ENCODE measurements at places on chromosomes 6 and 20.

GRCh38 chr6:70763754-70764510 lies 96.2 kb downstream of the SMAP1 start:
- DNase-seq: no peak

DNA sequence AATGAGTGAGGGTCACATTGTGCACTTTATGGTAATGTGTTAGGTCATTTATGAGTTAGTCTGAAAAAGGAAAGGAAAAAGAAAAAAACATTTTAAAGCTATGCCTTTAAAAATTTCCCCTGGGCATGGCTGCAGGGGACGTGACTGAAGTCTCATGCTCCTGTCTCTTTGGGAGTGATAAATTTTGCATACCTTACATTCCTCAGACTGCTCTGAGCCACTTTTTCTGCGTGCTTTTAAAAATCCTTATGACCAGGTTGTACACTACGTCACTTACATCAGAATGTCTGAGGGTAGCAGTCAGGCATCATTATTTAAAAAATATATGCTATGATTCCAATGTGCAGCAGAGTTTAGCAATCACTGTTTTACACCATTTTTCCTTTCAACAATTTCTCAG lies 121.2 kb downstream of the RFPL4B start:
- DNase-seq: peak; percentile 91

GRCh38 chr6:17004269-17004668 lies 97.6 kb upstream of the STMND1 start:
- DNase-seq: no peak

GRCh38 chr6:1423578-1423977 lies 34.2 kb downstream of the FOXF2 start:
- no peak for DNase-seq

- no peak for DNase-seq
Observed at GRCh38 chr6:134049586-134049985, 2.8 kb downstream of the SLC2A12 start.

GRCh38 chr6:57267586-57268293 lies 45.6 kb upstream of the RAB23 start:
- DNase-seq: peak; percentile 99

DNA sequence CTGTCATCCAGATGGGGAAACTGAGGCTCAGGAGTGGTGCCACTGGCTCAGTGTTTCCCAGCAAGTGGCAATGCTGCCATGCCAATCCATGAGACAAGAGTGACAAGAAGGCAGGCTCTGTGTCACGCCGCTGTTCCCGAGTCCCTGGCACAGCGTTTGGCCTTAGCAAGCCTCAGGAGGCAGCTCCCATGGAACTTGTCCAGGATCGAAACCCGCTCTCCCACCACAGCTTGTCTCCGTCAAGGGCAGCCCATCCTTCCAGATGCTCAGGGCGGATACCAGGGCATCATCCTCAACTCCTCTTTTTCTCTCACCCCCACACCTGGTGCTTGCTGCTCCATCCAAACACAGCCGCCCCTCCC lies 110.6 kb upstream of the PTPN1 start:
- DNase-seq: no peak

DNA sequence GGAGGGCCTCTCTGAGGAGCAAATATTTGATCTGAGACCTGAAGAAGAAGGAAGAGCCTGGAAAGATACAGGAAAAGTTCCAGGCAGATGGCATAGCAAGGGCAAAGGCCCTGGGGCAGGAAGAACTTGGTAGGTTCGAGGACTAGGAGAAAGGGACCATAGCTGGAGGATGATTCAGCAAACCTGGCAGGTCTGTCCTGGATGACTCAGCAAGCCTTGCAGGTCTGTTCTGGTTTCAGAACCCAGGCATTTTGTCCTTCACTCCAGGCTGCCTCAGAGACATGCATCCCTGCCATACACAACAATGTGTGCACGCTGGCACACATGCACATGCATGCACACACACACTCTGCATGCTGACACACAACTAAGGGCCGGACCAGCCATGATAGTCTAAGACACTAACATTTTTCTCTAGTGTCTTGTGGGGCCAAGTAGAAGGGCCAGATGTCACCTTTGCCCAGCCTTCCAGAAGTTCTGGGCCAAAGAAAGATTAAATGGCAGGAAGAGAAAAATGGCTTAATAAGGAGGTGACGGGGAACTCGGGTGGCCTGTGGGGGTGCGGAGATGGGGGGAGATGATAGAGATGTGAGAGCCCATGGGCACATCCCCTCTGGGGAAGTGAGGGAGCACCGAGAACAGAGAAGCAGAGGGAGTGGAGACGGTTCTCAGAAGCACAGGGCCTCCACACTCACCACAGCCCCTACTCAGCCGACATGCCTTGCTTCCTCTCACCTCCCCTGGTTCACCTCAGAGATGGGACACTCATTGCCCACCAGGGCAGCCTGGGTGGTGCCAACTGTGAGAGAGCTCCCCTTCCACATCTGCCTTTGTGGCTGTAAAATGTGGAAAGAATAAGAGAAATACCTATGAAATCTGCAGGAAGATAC lies 15.4 kb upstream of the TRIB3 start:
- peak; percentile 51 for DNase-seq

GRCh38 chr6:7237653-7238188 lies 75.3 kb downstream of the SSR1 start:
- no peak for DNase-seq

- no peak for DNase-seq
Observed at GRCh38 chr20:44809380-44810060, 826 bp downstream of the RIMS4 start.

GRCh38 chr20:15708984-15709598 lies 864.2 kb downstream of the KIF16B start:
- DNase-seq: no peak

- DNase-seq: no peak
Observed at GRCh38 chr6:14425805-14426204, 308.2 kb downstream of the CD83 start.

DNA sequence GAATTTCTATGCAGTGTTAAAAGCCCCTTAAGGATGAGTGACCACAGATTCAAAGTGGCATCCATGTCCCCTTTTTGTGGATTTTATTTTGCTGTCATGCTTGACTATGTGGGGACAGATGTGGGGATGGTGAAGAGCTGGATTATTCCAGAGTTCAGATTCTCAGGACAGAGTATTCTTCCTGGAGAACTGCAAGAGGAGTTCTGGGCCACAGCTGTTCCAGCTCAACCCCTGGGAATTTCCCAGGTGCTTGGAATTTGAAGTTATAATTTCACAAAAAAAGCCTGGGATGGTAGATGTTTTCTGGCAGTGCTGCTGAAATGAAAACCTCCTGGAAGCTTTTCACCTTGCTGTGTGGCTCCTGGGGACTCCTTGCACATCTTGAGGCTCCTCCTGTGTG lies 671.8 kb upstream of the MARCKS start:
- peak; percentile 51 for DNase-seq

DNA sequence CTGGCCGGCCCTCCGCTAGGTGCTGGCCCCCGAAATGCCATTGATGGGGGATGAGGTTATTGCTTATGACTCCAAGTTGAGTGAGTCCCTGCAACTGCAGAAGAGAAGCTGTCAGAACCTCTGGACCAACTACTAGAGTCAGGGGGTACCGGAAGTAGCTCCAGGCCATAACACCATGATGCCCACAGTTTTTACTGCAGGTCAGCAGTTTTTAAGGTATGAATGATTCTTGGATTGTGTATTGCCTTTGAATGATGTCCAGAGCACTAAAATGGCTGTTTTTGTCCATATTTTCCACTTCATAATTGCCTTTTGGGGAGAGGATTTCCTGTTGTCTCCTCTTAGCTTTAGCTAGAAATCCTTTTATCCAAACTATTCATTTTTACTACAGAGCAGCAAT lies 148.4 kb downstream of the PDE10A start:
- DNase-seq: no peak

DNA sequence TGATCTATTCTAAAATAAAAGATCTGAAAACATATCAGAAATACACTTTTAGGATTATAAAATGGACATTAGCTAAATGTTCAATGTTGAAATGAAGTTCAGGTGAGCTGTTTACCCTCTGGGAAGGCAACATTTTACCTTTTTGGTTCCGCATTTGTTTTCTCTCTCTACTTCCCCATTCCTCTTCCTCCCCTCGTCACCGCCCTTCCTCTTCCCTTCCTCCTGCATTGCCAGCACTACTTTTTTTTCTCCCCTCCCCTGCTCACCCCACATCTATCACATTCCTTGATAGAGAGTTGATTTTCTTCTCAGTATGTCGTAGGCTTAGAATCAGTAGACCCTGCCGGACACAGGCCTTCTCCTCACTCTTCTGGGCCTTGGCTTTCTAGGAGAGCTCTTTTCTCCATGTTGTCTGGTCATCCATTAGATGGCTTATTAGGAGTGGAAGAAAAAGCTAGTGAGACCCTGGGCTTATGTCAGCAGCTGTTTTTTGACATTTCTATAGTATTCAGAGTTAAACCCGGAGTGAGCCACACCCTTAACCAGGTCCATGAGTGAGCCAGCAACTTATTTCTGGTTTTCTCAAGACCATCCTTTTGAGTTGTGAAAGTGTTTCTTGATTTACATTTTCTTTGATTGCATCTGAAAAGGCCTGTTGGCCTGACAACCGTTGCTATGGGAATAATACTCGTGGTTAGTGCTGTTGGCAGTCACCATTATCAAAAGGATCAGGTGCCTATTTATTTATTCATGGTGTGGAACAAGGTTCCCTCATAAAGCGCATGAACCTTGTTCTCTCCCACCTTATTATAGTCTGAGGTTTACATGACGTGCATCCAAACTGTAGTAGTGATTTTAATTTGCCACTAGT lies 90.9 kb downstream of the DTD1 start:
- no peak for DNase-seq

DNA sequence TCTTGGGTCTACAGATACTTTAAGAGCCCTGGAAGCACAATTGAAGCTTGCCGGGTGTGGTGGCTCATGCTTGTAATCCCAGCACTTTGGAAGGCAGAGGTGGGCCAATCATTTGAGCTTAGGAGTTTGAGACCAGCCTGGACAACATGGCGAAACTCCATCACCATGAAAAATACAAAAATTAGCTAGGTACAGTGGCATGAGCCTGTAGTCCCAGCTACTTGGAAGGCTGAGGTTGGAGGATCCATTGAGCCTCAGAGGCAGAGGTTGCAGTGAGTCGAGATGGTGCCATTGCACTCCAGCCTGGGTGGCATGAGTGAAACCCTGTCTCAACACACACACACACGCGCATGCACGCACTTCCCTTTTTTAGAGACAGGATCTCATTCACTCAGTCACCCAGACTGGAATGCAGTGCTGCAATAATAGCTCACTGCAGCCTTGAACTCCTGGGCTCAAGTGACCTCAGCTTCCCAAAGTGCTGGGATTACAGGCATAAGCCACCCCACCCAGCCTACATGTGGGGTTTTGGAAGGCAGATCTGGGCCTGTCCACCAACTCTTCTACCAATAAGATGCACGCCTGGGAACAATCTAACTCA lies 182.5 kb upstream of the JARID2 start:
- peak; percentile 34 for DNase-seq

DNA sequence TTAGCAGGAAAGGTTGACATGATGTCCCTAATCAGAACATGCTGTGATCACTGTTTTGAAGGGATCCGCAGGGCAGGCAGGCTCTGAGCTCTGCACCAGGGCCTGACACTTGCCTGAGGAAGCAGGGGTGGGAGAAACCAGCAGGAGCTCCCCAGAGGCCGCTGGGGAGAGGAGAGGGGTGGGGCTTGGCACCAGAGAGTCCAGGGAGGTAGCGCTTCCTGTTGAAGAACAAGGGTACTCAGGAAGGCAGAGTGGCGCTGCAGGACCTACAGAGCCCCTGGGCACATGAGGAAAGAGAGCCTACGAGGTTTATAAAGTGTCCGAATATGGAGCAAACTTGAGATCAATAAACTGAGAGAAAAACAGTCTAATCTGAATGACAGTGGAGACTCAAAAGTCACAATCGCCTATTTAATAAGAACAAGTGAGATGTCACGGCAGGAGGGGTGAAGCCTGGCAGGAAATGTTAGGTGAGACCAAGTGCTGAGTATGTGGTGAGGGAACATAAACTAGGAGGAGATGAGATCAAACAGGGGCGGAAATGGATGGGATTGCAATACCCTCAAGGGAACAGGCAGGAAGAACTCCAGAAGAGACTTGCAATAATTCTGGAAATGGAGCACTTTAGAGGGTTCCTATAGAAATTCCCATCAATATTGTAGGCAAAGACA lies 5.8 kb upstream of the TBXT start:
- peak; percentile 7 for DNase-seq

DNA sequence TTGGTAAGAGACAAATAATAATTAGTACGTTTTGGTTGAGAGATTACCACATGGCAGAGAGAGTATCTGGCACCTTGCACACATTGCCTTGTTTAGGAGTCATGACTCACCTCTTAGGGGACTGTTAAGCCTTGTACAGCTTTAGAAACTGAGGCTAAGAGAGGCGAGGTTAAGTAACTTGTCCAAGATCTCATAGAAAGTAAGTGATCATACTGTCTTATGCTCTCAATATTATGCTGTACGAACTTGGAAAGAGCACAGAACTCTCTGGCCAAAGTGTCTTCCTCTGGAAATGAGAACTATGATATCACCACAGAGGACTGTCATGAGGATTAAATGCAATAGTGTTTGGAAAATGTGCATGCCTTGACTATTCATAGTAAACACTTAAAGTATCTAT lies 249.0 kb downstream of the UTRN start:
- no peak for DNase-seq

- peak; percentile 30 for DNase-seq
Observed at GRCh38 chr6:166419286-166419685, 36.5 kb upstream of the MPC1 start.

DNA sequence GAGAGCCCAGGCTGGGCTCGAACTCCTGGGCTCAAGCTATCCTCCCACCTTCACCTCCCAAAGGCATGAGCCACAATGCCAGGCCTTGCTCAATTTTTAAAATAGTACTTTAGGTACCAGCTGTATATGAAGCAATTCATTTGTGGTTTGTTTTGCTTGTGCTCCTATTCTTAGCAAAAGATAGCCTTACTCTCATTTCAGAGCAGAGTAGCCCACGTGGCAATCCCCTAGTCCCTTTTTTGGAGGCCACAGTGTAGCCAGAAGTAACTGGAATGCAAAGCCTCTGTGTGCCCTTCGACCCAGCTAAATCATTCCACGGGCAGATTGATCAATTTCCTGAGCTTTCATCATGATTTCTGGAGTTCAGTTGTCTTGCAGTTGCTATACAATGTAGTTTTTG lies 372.2 kb downstream of the NRN1 start:
- DNase-seq: peak; percentile 28

DNA sequence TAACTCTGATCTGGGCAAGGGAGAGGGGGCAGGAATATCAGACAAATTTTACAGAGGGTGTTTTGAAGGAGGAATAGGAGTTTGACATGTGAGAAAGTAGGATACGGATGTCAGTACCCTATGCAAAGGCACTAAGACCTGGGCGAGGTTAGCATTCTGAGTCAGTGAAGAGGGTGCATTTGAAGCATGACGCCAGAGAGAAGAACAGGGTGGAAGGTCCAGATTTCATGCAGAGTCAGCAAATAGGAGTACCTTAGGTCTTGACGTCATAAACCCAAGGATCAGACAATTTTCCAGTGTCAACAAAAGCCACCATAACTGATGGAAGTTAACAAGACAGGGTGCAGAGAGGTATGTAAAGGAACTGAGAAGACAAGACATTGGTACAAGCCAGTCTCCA lies 839.2 kb downstream of the KIF16B start:
- DNase-seq: no peak

GRCh38 chr6:124798942-124799496 lies 163.2 kb upstream of the RNF217 start:
- no peak for DNase-seq

- DNase-seq: no peak
Observed at GRCh38 chr20:33312583-33312982, 29.6 kb downstream of the BPIFB1 start.

Measured in fibroblast of upper back skin (primary cell).